NCI-H82 (cell line): ENCODE measurements at places on chromosomes 16 and 17.

DNA sequence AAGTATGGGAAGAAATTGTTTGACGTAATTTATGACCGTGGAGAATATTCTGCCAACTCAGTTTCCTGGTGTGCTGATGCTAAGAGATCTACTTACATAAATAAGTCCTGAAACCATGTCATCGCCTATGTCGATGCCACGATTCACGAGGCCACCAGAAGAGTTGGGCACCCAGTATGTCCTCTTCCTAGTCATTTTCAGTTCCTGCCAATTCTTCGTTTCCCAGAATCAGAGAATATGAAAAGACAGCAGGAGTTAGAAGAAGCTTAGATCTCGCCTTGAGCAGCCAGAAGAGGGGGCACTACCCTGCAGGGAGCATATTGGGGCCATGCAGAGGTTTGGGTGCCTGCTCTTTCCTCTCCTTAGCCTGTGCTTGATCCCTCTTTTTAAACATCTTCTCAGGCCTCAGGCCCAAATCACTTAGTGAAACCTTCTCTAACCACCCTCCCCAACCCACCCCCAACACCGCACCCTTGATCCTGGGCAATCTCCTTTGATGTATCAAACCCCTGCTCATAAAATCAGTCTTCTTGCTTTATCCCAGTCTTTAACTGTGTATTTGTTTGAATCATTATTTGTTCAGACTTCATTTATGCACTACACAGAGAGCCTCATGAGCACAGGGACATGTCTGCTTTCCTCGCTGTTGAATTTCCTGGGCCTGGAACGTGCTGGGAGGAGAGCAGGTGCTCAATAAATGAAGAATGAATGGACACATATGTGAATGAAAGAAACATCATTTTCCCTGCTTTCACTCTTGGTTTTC is 12.2 kb upstream of the LONP2 start:
- peak; percentile 49 for DNase-seq

- DNase-seq, result no peak
Observed at GRCh38 chr17:72349491-72349995, 228.7 kb downstream of the SOX9 start.

DNA sequence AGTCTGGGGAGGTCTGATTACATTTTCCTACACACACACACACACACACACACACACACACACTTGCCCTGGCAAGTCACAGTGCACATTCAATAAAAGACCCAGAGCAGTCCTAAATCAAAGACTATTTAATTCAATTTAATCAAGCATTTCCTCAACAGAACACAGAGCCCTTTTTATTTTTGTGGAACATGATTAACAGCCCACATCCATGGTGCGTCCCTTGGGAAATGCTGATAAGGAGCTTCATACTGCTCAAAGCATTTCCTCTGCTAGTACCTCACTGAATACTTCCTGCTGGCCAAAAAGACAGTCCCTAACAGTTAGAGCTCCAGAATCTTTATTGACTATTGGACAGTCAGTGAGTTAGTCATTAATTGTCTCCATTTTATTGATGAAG is 43.1 kb upstream of the MYH10 start:
- no peak for DNase-seq

DNA sequence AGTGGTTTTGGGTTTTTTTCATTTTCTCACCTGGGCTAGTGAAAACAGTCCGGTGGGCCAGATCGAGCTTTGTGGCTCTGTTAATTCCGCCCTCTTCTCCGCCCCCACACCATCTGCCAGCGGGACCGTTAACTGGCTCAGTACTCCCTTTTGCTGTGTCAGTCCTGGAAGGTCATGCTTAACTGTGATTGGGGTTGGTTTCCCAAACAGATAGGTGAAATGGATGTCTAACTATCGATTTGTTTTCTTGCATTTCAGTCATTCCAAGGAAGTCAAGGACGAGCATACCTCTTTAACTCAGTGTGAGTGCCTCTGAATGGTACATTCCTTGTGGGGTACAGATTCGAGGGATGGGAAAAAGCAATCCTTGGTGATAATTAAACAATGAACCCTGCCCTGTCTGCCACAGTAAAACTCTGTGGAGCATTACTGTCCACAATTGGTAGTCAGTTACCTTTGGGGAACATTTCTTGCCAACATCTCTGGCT is 56.7 kb downstream of the YPEL2 start:
- DNase-seq, result peak; percentile 91

GRCh38 chr17:43732958-43733357 is 25.6 kb downstream of the SOST start:
- no peak for DNase-seq

- peak; percentile 92 for DNase-seq
Observed at GRCh38 chr16:50259334-50260205, 6.8 kb upstream of the ADCY7 start.

DNA sequence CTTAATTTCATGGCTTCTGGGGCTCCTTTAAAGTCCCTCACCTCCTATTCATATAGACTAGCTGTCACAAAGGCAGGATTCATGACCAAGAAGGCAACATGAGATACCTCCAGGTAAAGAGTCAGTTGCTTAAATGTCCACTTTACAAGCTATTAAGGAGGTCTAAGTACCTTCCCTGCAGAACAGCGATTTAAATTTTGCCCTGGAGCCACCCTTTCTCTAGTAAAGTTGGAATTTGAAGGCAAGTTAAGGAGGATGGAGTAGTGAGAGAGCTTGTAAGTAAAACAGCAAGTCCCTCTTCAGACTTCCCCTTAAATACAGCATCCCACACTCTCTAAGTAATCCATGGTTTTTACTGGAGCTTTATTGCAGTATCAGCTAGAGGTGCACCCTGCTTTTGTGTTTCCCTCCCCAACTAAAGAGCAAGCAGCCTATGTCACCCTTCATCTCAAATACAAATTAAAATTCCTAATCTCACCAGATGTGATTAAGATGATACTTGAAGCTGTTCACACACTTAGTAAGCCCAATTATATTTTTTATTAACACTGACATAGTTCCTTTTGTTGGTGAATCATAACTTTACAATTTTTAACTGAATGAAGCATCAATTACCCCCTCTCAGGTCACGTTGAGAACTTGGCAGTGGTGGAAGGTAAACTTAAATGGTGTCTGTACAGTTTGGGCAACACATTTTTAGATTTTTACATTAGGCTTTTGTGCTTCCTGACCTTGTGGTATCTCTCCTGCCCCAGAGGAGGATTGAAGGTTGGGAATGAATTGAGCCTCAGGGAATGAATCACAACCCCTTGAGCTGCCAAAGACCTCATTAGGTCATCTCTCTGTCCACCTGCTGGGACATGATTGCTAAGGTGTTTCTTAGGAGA is 108.9 kb downstream of the TANGO6 start:
- DNase-seq, result no peak

DNA sequence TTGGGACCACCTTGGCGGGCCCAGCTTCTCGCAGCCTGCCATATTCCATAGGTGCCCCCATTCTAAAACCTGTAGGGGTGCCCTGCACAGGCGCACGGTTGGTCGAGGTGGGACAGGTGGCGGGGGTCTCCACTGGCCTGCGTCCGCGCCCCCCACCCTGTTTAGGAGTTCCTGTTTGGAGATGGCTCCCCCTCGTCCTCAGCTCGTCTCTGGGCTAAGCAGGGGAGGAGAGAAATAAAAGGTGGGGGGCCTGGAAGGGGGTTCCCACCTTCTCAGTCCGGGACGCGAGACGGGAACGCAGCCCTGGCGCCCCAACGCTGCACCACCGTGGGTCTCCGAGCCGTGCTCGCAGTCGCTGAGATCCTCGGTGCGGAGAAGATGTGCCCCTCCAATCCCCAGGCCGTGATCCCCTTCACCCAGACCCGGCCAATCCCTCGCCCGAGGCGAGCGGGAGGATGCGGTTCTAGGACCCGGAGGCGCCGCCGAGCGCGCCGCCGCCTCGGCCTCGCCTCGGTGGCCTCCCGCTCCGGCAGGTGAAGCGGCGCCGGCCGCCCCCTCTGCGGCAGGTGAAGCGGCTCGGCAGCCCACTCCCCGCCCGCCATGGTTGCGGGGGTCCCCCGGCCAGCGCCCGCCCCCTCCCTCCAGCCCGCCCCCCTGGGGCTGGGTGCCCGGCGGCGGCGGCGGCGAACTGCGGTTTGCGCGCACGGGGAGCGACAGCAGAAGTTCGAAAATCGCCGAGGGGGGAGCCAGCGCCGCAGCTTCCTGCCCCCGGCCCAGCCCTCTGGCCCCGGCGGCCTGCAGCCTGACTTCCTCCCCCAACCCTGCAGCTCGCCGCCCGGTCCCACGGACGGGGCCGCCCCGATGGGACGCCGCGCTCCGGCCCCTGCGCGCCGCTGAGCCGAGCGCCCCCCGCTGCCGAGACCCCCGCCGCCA is at the start of gene FMNL1:
Gene FMNL1, plus strand, starts transcription at position 805 of the 933 bp plus-strand sequence. CDS start 240 bp downstream, outside the sequence.
- DNase-seq, result peak; percentile 42

GRCh38 chr17:17751489-17752088 is 70.3 kb downstream of the RAI1 start:
- no peak for DNase-seq

GRCh38 chr16:87924041-87924810 is 12.1 kb downstream of the CA5A start:
- DNase-seq, result no peak

- no peak for DNase-seq
Observed at GRCh38 chr17:79233916-79234551, 159.4 kb downstream of the ENGASE start.

GRCh38 chr17:31452101-31452500 is 60.6 kb downstream of the RAB11FIP4 start:
- DNase-seq, result no peak

DNA sequence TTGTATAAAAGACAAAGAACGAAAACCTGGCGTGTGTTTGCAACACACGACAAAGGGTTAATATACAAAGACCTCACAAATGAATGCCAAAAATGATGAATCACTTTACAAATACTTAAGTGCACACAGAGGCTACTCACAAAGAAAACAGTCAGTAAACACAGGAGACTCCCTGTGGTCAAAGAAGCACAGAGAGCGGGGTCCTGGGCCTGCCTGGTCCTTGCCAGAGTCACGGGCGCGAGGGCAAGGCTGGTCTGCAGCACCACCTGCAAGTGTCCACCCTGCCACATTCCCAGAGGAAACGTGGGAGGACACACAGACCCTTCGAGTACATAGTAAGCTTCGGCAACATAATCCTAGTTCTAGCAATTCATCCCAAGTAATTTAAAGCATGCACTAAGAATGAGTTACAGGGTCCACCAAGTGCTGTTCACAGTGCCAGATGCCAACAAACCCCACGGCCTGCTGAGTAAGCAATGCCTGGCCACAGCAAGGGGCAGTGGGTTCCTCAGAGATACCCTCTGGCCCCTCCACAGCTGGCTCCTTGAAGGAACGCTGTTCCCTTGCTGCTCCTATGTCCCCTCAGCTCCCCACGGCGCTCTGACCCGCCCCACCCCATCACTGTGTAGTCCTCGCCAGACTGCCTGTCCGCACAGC is 24.6 kb upstream of the FAAP100 start:
- no peak for DNase-seq

DNA sequence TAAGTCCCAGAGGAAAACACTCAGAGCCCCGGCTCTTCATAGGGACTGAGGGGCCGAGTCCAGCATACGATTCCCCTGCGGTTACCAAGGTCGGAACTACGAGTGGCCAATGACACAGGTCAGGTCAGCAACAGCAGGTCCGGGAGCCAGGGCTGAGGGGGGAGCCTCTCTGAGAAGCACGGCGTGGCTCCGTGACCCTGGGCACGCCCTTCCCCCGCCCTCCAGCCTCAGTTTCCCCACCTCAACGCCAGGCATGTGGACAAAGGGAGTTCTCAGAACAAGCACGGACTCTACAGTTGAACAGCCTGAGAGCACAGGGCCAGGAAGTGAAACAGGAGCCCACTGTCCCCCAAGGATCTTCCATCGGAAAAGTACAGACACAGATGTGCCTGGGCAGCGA is 25.6 kb downstream of the TPSD1 start:
- DNase-seq, result no peak

GRCh38 chr17:4858068-4858881 is 25.1 kb downstream of the MINK1 start:
- DNase-seq, result peak; percentile 77

DNA sequence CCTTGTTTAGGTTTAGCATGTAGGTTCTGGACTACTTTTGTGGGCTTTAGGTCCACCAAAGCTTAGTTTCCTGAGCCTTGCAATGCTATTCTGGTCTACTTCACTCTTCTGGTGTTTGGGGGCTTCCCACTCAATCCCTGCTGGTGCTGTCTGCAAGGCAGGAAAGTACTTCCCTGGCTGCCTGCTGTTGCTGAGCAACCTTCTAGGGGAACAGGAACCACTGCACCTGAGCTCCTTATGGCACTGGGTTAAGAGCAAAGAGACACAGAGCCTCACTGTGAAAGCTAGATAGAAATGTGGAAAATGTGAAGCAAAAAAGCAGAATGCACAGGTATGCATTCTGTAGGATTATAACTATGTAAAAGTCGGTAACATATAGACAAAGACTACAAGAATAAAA is 17.0 kb downstream of the MPO start:
- no peak for DNase-seq

DNA sequence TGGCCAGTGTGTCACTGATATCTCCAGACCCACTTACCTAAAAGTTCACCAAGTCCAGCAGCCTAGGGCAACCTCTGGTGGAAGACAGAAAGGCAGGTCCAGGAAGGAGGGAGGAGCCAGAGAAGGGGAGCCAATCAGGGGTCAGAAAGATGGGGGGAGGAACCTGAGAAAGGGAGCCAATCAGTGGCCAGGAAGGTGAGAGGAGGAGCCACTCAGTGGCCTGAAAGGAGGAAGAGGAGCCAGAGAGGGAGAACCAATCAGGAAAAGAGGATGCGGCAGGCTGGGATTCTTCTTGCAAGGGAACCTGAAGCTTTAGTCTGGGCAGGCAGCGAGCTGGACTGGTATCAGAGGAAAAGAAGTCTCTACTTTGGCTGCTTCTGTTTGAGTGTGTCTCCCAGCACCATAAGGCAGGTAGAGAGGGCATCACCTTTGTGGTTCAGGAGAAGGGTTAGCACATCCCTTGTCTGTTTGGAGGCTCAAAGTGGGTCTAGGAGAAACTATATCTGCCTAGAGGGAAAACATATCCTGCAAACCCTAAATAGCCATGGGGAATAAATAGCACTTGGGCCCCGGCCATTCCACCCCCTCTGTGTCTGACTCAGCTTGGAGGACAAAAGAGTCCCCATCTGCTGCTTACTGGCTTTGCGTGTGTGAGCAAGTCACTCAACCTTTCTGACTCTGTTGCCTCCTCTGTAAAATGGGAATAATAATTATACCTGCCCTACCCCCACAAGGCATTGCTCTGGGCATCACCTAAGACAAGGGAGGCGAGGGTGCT is 43.4 kb upstream of the CRHR1 start:
- DNase-seq, result peak; percentile 99

DNA sequence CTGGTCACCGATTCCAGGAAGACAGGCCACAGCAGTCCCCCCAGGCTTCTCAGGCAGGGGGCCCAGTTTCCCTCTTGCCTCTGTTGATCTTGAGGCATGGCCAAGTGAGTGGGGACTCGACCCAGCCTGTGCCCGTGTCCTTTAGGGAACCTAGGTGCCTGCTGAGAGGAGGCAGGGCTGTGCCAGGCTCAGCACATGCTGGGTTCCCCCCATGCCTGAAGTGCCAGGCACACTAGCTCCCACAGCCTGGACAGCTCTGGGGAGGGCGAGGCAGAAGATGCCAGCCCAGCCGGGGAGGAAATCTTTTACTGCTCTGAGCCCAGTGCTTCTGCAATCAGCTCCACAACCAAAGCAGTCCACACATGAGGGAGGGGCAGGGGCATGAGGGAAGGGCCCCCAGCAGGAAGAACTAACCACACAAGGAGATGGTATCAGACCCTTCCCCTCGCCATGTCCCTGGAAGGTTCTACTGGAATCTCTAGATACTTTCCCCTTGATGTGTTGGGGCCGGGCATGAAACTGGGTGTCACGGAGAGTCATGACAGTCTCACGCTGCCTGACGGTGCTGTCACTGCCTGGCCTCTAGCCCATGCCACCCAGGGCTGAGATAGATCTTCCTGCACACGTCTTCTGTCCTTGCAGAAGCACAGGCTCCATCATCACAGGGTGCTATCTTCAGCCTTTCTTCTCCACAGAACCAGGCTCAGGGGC is 25.5 kb downstream of the MYO18A start:
- no peak for DNase-seq
